GM23338 (cell line): ENCODE measurements at places on chromosomes 16 and 17. TPM values are rescaled to one million over a fixed set of nuclear protein-coding genes. Genes with fewer than 3 reads are reported as not detected.

- no peak for DNase-seq
These were observed 13.3 kb downstream of the PROCA1 start for GRCh38 chr17:28698253-28698941.

DNA sequence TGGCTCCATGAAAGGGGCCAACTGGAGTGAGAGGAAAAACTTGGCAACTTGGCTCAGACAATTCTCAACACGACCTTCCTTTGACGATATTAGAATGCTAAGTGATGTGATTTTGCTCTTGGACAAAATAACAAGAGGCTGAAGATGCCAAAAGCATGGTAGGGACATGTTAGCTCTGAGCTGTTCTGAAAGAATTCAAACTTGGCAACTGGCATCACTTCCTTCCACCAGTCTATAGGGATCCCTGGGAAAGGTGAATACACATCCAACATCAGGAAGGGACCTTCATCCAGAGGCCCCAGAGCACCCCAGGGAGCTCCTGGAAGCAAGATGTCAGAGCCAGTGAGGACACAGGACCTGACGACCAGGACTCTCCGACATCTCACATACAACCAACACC is 4.3 kb downstream of the KRT37 start:
- no peak for DNase-seq

GRCh38 chr17:19402171-19402570 is 8.9 kb upstream of the RNF112 start:
- DNase-seq: no peak

DNA sequence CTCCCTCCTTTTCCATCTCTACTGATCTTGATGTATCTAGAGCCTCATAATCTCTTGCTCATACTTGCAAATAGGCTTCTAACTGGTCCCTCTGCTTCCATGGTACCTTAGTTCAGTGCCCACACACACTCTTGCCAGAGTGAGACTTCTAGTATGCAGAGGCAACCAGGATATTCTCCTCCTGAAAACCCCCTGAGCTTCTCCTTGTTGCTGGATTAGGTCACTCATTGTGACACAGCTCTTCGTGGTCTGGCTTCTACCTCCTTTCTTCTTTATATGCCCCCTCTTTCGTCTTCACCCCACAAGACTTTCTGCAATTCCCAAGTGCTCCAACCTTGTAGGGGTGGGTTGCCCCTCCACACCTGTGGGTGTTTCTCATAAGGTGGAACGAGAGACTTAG is 2.5 kb upstream of the FAM20A start:
- DNase-seq: no peak

DNA sequence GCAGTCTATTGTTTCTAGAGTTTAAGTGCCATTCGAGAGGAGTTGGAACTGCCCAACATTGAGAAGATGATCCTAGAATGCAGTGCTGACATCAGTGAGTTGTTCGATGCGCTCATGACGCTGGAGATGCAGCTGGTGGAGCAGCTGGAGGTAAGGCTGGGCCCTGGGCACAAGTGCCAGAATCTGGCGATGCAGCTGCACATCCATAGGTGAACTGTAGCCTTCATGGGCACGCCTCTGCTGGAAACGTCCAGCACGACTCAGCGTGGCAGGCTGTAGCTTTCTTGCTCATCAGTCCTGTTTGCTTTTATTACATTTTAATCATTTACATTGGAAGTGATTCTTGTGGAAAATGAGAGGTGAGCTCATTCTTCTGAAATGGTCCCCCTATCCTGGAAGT is 31.7 kb downstream of the DRC3 start:
- no peak for DNase-seq

DNA sequence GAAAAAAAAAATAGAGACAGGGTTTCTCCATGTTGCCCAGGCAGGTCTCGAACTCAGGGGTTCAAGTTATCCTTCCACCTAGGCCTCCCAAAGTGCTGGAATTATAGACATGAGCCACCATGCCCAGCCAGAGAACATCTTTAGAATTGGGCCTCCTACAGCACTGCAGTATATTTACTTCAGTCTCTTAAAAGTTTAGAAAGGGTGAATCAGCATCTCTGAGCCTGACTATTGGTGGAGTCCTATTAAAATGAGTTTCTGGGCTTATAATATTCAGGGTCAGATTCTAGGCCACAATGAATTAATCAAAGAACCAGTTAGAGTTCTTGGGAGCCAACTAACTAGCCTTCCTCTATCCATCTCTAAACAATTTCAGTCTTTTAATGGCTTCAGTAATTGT is 22.8 kb downstream of the TADA2A start:
- DNase-seq: no peak

DNA sequence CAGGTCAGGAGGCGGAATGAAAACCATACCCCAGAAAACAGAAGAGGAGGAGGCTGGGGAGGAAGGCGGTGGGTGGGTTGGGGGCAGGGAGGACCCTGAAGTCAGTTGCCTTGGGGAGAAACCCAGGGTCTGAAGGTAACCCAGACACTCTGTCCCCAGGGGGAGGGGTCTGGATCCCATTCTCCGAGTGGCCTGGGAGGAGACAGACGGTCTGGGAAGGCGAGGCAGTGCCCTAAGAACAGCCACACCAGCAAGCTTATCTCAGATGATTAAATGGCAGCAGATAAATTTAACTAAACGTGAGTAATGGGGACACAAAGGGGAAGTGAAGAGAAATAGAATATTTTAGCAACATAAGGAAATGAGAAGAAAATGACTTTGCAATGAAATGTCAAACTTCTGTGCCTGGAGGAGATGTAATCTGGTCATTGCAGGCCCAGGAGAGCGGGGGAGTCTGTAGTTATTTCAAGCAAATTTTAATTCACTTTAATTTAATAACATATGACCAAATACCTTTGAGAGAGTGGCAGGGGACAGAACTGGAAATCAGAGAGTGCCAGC is 21.4 kb upstream of the ZFP90 start:
- DNase-seq: no peak

DNA sequence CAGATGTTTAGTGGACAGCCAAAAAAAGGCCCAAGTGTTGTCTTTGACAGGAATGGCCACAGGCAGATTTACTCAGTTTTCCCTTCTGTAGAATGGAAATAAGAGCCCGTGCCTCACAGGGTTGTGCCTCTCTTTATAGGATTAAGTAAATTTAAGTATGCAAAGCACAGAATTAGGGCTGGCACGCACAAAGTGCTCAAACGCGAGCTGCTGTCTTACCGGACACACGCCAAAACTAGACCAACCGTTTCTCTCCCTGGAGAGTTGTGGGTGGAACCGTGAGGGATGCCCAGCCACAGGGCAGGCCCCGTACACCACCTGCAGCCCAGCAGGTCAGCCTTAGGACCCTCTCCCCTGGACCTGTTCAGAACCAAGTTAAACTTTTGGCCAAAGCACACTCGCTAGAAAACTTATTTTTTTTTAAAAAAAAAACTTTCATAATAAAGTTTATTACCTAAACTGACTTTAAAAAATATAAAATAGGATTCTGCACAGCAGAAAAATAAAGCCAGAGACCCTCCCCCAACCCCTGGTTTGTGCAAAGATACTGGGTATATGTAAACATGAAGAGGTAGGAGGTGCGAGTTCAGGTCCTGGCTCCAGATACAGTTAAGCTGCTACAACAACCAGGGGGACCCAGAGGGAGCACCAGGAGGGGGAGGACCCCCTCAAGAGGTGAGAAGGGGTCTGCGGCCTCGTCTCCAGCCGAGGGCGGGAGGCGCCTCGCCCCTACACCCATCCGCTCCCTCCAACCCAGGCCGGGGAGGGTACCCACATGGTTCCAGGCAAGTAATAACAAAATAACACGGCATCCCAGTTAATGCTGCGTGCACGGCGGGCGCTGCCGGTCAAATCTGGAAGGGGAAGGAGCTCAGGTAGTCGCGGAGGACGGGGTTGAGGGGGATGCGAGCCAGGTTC is 1.8 kb downstream of the SOCS1 start:
- DNase-seq: no peak

DNA sequence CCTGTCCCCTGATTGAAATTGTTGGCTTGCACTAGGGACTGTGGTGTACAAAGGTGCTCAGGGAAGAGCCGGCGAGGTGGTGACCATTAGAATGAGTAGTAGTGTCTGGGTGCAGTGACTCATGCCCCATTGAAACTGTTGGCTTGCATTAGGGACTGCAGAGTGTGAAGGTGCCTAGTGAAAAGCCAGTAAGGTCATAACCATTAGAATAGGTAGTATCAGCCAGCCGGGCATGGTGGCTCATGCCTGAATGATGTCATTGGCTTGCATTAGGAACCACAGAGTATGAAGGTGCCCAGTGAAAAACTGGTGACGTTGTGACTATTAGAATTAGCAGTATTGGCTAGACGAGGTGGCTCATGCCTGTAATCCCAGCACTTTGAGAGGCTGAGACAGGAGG is 78.9 kb downstream of the ABCC6 start:
- no peak for DNase-seq

DNA sequence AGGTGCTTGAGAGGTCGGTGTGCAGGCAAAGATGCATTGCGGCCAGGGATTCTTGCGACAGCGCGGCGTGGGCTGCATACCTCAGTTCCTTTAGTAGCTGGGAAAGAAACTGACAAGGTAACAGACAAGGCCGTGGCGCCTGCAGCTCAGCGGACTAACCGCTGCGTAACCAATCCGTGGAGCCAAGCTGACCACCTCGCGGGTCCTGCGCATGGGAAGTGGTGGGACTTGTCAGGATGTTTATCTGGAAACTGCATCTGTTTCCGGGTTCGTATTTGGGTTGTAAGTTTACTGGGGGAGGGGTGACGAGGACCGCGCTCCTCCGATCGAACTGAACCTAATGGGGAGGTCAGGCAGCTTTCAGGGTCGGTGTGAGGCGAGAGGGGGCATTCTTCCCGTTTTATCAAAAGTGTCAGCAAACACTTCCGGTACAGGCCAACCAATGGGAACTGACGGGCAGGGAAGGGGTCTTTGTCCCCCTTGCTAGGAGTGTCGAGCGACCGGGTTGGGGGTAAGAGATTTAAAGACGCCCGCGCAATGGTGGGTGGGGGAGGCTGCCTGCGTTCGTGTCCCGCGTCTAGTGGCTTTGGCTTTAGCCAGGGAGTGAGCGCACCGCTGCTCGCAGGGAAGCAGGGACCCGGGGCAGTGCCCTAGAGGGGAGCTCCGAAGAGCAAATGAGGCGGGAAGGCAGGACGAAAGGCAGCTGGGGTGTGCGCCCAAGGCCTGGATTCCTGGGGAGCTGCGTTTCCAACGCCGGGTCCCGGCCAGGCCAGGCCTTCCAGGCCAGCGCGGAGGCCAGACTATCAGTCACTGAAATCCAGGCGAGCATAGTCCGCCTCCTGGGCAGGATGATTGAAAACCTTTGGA is 7.0 kb downstream of the IRX6 start:
- peak; percentile 60 for DNase-seq

Gene TSNAXIP1
- total RNA-seq: 2.4 TPM in 1 of 2 replicates, not detected in the other

Gene ABCC6
- 0.16 and 0.73 TPM in 2 replicates for total RNA-seq

Gene SALL1
- total RNA-seq: 20.2 and 22.7 TPM in 2 replicates

Gene TMEM100
- total RNA-seq: 0.10 TPM in 1 of 2 replicates, not detected in the other

Gene OR1A1
- not detected in 2 replicates for total RNA-seq

Gene PPM1E
- 13.8 and 15.8 TPM in 2 replicates for total RNA-seq

Gene ST6GALNAC2
- 0.31 TPM in 1 of 2 replicates, not detected in the other for total RNA-seq
